ENCODE measurements at places on chromosomes 4 and X. TPM values are rescaled to one million over a fixed set of nuclear protein-coding genes. Genes with fewer than 3 reads are reported as not detected.

Gene LDB2
- 59.7 TPM for total RNA-seq

Gene FAM236C
- not detected for total RNA-seq

Gene PPP2R2C
- 0.17 TPM for total RNA-seq

Gene KDM5C
- 50.7 TPM for total RNA-seq

Gene TCEANC
- 5.9 TPM for total RNA-seq

Gene NELFA
- 7.8 TPM for total RNA-seq

Gene UGT2A1
- not detected for total RNA-seq

Gene DNAAF6
- total RNA-seq: not detected

Gene FAT1
- total RNA-seq: 59.7 TPM

Gene ASB12
- not detected for total RNA-seq

Gene DMRTC1
- total RNA-seq: not detected

Gene CTAG1A
- not detected for total RNA-seq

Gene MAGED4B
- not detected for total RNA-seq

Gene TRPC3
- total RNA-seq: 1.5 TPM

Gene ALPK1
- 34.8 TPM for total RNA-seq

Gene FHIP1A
- not detected for total RNA-seq

Gene NPY2R
- not detected for total RNA-seq

Gene PCDH7
- 1.2 TPM for total RNA-seq

Gene SPARCL1
- total RNA-seq: 613 TPM

Gene MAGEA1
- total RNA-seq: not detected

Gene CSN1S1
- 25.7 TPM for total RNA-seq

Gene NEUROG2
- total RNA-seq: not detected

Gene TRIM75
- not detected for total RNA-seq
